NCI-H1436 (cell line): ENCODE measurements at places on chromosomes 3 and 15.

DNA sequence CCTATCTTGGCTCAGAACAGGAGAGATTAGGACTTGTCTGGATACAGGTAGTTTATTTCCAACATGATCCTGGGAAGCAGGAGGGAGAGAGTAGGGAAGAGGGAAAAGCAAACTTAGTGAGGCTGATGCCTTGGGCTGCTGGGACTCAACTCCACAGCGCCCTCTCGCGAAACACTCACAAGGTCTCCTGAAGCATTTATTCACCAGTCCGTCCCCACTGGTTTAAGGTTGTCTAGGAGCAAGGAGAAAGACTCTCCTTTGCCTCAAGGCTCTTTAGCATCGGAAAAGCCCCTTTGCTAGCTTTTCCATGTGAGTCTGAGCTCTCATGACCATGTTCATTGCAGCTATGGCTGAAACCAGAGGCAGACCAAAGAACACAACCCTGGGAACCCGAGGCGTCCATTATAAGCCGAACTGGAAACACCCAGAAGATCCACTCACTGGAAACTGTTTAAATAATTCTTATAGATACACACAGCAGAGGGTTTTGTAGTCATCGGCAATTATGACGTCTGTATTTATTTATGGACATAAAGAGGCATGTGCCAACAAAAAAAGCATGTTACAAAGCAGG lies 244.5 kb downstream of the CD47 start:
- DNase-seq, result no peak

DNA sequence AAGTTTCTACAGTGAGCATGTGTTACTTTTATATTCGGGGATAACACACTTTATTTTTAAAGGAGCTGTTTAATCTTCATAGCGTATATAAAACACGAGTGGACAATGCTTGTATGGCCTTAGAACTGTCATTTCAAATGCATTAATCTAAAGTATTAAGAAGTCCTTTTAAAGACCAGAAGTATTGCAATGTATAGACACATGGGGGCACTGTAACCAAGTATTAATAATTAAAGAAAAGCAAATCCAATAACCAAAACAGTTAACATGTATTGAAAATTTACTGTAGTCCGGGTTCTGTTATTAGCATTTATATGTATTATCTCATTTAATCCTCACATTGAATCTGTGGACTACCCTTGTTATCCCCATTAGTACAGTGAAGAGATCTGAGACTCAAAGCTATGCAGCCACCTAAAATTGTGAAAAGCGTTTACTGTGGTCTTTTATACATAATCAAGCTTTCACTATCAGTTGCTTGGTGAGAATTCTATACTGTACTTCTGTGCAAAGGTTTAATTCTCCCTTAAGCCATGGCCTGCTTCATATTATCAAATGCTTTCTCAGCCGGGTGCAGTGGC lies 10.1 kb downstream of the ARL14 start:
- DNase-seq, result no peak

DNA sequence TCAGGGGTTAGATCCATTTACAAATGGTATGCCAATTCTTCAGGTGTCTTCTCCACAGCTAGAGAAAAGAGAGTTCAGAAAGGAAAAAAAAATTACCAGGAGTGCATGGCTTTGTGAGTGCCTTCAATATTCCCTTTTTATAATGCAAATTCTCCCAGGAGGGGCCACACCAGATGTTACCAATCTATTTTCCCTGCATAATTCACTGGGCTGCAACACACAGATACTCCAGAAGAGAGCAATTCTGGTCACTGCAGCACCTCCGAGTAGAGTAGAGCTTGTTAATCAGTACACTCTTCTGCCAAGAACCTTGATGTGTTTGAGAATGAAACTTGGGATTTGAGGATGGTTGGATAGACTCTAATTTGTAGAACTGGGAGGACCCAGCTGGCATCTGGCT lies 80.7 kb upstream of the SPRED1 start:
- DNase-seq, result no peak

GRCh38 chr3:175489406-175489805 lies 630.3 kb downstream of the NAALADL2 start:
- no peak for DNase-seq

DNA sequence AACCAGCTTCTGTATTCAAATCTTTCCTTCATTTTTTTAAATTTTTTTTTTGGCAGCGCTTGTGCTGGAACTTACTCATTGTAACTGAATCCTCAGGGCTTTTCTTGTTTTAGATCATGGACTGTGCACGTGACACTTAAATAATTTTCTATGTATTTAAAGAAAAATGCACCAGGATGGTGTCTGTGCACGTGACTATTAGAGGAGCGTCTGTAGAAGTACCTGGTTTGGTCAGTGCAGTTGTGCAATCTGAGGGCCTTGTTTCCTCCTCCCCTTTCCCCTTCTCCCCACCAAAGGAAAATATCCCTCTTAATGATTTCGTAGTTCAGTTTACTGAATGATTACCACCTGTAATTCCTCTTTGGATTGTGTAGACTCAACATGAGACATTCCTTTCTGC lies 31.3 kb downstream of the EDEM1 start:
- no peak for DNase-seq

DNA sequence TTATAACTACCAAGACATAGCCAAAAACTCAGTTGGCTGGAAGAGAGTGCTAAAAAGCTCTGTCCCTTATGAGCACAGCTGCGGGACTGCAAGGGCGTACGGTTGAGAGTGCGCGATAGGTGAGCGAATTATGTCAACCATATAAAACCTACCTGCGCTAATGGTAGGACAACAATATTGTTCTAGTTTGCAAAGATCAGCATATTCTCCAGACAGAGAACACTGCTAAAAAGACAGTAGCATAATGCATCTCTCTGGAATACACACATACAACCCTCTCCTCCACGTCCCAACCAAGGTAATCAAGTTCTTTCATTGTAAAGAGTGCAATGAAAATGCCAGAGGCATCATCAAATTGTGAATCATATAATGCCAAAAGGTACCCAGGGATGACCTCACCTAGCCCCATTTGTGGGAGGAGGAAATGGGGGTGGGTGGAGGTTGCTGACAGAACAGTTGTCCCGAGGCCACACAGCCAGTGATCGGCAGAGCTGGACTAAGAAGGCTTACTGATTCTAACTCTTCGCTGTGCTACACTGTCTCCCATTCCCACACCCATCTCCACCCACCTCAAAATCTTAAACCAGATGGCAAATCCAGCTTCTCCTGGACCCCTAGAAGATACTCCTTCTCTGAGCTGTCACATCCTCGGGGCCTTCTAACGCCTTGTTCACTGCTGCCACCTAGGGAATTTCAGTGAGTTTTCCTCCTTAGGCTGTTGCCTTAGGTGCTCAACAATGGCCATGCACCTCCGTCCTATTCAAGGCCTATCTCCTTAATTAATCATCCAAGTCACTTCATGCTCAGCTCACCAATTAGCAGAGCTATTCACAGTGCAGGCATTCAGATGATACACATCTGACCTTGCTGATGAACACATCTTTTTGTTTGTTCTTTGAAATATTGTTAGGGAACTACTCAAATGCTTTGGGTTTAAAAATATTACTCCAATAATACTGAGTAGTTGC lies 60.7 kb downstream of the RPL22L1 start:
- DNase-seq, result peak; percentile 62

GRCh38 chr15:65743637-65744252 lies 48.3 kb downstream of the DENND4A start:
- no peak for DNase-seq

GRCh38 chr3:58776231-58776630 lies 109.7 kb upstream of the FAM3D start:
- no peak for DNase-seq

GRCh38 chr3:108183971-108184370 lies 38.3 kb downstream of the IFT57 start:
- DNase-seq, result no peak

GRCh38 chr3:157459706-157460105 lies 23.1 kb downstream of the PTX3 start:
- DNase-seq, result no peak

DNA sequence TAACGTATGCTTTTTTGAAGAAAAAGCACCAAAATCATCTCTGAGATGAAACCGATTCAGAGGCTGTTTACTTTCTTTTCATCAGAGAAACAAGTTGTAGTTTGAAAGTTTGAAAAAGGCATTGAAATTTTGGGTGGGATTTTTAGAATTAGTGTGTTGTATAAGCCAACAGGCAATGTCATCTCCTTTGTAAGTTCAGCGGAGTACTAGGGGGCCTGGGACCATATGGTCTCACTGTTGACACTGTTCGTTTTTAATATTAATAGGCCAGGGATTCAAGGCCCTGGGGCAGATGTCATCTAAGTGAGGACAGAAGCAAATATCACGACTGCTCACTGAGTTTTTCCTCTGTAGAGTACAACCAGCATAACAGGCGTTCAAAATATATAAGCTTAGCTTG lies 256.2 kb upstream of the RARB start:
- no peak for DNase-seq

DNA sequence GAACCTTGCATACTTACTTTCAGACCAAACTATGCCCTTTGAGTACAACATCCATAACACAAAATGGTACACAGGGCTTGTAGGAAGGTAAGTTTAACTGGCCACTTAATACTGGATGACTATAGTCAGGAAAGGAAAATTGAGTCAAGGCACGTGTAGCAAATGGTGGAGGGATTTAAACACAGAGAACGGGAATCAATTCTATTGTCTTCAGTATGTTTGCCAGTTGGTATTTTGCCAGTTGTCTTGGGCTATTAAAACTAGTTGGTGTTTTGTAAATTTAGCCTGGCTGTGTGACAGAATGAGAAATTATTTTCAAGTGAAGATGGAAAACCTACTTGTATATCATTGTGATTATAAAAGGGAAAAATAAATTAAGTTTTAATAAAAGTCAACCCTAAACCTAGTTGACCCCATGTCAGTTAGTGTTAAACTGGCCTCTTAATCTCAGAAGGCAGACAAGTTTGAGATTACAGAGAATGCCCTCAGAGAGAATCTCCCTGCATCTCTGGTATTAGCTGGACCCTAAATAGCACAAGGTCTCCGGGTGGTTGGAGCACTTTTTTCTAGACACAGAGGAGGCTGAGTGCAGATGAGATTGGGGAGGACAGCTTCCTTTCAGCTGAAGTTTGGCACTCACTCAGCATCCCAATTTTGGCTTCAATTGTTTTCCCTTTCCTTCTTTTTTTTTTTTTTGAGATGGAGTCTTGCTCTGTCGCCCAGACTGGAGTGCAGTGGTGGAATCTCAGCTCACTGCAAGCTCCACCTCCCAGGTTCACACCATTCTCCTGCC lies 91.2 kb downstream of the MB21D2 start:
- DNase-seq, result no peak

- DNase-seq, result no peak
Measured at GRCh38 chr3:48819234-48820221, 28.1 kb downstream of the PRKAR2A start.

GRCh38 chr3:189842681-189843602 lies 211.8 kb downstream of the TP63 start:
- no peak for DNase-seq

GRCh38 chr15:70829371-70830166 lies 24.4 kb downstream of the LARP6 start:
- DNase-seq, result no peak

DNA sequence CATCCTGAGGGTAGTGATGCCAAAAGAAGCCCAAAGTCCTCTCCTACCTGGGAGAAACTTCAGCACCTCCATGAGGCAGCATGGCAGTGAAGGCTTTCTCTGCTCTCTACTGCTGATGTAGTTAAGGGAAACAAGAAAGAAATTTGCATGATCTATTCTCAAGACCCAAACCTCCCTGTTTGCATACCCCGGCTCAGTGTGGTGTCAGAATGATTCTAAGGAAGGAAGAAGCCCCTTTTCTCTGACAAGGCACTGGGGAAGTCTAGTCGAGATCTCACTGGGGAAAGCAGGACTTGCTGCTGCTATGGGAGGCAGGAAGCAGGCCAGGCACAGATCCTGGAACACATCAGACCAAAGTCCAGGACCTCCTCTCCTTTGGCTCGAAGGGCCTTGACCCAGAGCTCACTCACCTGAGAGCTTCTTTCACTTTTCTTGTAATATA lies 89.4 kb upstream of the ICE2 start:
- no peak for DNase-seq

- no peak for DNase-seq
Measured at GRCh38 chr3:99188936-99189335, 287.4 kb upstream of the DCBLD2 start.

- DNase-seq, result no peak
Measured at GRCh38 chr3:154973851-154974250, 106.3 kb upstream of the MME start.

- DNase-seq, result no peak
Measured at GRCh38 chr3:129346695-129347457, 68.2 kb downstream of the HMCES start.

DNA sequence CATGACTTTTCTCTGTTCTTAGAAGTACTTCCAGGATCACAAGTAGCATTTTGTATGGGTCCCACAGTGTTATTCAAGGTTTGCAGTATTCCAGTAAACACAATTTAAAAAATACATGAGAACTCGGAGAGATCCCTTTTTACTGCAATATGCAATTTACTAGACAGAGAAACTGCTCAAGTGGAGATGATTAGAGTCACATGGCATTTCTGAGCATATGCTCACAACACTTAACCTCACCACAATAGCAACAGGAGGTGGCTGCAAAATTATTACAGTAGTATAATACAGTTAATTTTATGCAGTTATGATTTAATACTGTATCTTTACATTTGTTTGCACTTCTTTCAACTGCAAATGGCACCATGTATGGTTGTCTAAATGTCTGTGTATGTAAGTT lies 87.5 kb downstream of the PIK3CB start:
- no peak for DNase-seq

DNA sequence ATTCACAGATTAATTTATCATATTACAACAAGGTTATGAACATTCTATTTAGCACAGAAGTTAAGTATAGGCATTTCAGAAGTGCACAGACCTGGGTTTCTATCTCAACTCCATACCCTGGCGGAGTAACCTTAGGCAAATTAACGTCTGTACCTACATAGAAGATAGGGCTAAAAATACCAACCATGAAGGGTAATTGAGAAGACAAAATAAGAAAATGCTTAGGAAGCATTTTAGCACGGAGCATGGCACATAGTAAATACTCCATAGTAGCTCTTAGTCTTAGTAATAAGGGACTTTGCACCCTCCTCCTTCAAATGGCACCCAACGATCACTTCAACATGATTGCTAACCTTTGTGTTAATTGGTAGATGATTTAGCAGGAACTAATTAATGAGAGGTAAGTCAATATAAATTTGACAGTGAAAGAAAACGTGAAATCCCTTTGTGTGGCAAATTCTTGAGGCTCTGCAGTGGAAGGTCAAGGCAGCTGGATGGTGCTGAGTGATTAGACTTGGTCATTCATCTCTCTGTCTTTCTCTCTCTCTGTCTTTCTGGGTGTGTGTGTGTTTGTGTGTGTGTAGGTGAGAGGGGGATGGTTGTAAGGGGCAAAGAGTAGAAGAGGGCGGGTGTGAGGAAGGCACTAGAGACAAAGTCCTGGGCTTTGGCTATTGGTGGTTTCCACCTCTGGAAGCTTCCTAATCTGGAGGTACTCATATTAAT lies 131.1 kb upstream of the PHLDB2 start:
- DNase-seq, result no peak

GRCh38 chr3:21357241-21357640 lies 393.8 kb downstream of the ZNF385D start:
- no peak for DNase-seq
